ENCODE measurements at places on chromosomes 5 and 9.

DNA sequence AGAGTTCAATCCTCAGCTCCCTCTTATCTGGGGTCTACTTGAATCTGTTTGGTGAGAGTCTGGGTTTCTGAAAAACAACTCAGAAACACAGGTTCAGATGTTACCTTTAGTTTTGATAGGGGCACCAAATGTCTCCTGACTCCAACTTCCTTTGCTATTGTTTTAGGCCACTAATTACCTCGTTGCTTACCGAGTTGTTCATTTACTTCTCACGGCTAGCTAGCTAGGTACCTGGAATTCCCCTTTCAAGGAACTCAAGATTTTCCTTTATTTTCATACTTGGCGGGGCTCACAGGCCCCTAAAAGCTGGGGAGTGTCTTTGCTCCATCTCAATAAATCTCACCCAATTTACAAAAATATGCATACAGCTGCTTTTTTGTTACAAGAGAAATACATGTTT is 111.4 kb downstream of the SLC28A3 start:
- no peak for DNase-seq

GRCh38 chr5:17118631-17119030 is 98.8 kb upstream of the BASP1 start:
- peak; percentile 83 for DNase-seq

DNA sequence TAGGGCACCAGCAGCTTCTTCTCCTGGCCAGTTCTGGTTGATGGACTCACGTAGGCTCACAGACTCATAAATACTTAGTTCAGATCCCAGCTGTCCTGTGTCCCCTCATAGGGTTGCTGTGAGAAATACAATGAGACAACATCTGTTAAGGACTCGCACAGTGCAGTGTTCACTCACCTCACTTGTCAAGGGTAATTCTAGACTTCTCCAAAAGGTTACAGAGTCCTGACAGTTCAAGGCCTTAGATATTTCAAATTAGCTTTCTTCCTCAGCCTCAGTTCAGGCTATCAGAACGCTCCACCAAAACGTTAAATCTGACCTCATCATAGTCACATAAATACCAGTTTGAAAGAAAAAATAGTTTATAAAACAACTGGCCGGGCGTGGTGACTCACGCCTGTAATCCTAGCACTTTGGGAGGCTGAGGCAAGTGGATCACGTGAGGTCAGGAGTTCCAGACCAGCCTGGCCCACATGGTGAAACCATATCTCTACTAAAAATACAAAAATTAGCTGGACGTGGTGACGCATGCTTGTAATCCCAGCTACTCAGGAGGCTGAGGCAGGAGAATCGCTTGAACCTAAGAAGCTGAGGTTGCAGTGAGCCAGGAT is 106.3 kb downstream of the UGCG start:
- DNase-seq: no peak

DNA sequence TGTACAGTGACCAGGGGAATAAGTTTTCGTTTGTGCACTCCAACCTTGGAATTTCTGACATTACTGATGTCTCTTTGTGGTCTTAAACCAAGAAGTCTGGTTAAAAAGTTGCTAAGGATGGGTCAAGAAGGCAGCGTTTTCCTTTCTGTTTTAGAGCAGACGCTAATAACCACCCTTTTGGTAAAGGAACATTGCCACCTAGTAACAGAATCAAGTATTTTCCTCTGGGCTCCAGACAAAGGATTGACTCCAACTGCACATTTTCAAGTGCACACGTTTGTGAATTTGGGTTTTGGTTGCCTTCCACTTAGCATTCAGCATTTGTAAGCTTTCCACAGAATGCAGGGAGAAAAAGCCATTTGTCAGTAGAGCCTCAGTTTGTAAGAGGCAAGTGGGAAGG is 22.2 kb upstream of the CEP78 start:
- DNase-seq: peak; percentile 30

- peak; percentile 27 for DNase-seq
Observed at GRCh38 chr5:74360535-74361210, 279.9 kb downstream of the ENC1 start.

DNA sequence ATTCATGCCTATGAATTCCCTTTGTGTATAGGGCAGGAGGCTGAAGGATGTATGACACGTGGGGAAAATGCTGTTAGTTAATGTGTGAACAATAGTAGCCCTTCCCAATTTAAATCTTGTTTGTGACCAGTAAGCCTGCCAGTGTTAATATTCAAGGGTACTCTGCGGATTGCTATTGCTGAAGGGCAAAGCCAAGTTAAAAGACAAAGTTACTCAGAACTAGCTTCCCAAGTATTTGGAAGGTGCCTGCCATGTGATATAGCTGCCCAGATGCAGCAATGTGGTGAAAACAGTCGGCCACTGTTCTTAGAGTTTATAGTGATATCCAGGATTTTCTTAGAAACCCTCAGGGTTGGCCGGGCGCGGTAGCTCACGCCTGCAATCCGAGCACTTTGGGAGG is 34.6 kb downstream of the MARVELD2 start:
- no peak for DNase-seq

GRCh38 chr9:123225995-123226394 is 42.4 kb downstream of the STRBP start:
- DNase-seq: peak; percentile 3

- no peak for DNase-seq
Observed at GRCh38 chr5:122874179-122874875, 28.9 kb downstream of the SNX24 start.

DNA sequence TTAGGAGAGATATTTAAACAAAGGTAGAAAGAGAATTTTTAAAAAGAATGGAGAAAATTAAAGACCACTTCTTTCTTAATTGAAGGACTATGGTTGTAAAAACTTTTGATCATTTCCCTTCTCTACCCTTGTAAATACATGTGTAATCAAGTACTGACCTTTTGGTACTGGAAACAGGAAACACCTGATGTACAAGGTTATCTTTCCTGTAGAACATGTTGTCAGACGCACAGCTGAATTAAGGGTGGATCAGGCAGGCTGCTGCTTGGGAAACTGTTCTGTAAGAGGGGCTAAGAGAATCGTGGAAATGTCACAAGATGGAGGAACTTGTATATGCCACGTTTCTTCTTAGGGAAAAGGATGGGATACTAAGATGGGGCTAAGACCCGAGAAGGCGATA is 341.6 kb downstream of the ZNF608 start:
- no peak for DNase-seq

- peak; percentile 26 for DNase-seq
Observed at GRCh38 chr9:13282998-13283397, 3.5 kb upstream of the MPDZ start.

GRCh38 chr9:19114680-19115270 is 12.1 kb upstream of the HAUS6 start:
- no peak for DNase-seq

DNA sequence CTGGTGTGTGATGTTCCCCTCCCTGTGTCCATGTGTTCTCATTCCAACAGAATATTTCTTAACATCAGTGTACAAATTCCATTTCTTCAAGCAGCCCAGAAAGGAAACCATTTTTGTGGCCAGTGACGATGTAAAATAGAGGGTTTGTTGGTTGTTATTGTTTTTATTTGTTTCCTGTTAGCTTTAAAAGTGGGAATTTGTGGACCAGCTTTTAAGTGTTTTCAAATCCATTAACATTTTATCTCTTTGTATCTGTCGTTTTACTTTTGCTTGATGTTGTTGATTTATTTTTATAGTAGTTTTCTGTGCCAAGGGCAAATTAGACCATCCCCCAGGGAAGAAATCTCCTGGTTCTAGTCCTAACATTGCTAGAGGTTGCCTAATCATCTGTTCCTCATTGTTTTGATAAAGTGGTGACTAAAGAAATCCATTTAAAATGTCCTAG is 100.0 kb downstream of the GDNF start:
- DNase-seq: peak; percentile 89

DNA sequence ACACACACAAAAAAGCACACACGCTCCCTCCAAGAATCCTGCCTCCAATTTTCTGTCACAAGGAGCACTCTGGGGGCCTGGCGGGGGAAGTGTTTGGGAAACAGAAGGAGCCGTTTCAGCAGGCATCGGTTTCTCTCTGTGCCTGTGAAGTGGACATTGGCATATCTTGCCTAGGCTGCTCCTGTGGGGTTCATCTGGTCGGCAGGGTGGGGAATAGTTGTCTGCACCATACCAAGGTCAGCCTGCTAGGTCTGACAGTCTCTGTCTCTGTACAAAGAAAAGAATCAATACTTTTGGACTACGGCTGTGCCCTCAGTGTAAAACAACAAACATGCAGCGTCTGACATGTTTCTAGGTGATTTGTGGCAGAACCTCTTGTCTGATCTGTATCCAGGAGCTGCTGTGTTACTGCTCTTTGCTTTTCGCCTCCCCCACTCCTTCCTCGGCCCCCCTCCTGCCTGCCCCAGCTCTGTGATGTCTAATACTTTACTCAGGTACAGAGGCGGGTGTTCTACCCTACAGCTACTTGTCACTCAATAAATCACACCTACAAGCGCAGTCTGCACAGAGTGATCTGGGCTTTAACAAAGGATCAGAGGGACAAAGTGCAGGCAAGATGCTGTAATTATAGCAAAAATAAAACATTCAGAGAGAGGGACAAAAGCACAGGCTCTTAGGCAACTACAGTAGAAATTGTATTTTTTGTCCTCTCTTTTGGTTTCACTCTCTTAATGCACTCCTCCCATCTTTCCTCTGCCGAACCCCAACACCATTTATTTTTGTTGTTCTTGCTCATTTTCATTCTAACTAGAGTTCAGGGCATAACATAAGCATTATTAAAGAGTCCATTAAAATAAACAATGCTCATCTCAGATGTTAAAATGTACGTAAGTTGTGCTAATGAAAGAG is 216.7 kb downstream of the BNC2 start:
- DNase-seq: no peak

GRCh38 chr9:84296146-84296843 is 44.3 kb downstream of the SLC28A3 start:
- DNase-seq: peak; percentile 71

DNA sequence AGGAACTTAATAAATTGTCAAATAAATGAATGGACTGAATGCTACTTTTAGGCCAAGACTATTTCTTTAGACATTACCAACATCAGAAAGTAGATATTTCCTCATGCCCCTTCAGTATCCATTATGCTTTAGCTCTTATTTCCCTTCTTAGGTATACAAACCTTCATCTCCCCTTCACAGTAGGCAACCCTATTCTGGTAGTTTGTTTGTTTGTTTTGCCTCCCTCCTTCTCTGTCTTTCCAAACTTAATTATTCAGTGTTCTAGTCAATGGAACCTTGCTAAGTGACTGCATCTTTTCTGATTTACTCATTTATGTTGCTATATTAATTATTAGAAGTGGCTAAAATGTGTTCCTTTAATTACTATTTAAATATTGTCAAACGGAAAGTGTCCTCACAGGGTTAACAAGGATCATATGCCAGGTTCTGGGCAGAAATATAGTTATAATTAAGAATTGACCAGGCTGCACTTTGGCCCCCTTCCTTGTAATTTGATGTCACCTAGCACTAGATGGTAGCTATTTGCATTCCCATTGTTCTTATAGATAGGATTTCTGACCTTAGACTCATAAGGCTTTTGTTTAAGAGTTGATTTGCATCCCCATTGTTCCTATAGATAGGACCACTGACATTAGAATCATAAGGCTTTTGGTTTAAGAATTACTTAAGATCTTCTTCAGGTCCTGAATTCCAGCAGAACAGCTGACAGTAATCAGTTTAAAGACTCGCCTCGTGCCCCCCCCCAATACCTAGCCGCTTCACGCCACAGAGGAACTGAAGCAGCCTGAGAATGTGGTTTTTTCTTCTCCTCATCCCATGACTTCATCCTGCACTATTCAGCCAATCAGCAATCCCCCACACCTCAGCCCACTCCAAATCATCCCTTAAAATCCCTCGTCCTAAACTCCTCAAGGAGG is 84.4 kb upstream of the NUDT12 start:
- DNase-seq: no peak

DNA sequence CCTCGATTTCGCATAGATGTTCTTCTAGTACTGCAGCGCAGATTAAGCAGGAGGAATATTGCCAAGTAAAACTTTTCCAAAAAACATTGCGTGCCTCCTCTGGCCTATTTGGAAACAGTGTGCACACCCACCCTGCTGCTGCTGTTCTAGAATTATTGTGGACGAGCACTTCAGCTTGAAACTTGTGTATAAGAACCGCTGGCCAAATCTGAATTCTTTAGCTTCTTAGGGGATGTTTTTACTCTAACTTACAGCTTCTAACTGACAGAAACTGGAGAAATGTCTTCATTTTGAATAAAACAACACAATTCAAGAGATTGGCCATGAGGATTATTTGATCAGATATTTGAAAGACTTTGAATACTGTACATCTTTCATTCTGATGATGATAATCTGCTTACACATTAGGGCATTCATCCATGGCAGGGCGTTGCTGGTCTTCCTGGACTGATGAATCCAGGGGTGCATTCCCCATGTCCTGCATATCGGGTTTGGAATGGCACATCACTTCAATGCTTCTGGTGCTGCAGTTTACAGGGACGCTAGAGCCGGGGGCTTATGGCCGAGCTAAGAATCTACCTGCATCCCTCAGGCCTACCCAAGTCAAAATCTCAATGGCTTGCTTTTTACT is 6.5 kb downstream of the ADAMTS16 start:
- no peak for DNase-seq

DNA sequence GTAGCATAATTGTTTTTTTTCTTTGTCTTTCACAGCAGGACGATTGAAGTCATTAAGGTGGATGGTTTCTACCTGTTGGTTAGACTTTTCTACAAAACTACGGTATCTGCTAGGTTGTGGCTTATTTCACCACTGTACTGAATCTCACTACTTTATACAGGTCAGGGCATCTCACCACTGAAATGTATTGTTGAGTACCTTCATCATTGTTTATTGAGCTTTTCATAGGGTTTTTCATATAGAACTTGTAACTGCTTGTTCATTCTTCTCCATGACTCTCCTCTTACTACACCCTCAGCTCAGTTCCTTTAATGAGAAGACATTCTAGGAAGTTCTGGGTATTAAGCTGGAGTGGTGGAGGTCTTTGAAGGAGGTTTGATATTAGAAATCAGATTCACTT is 75.1 kb downstream of the PAM start:
- DNase-seq: no peak

All from AG10803 (cell line).